Activated B cell treated with CpG ODN at 0.5 μM for 24 hours (primary cell): ENCODE measurements at places on chromosomes 5 and 9.

- DNase-seq, result no peak
Observed at GRCh38 chr9:114031948-114032840, 45.9 kb downstream of the AMBP start.

- DNase-seq, result no peak
Observed at GRCh38 chr5:96297867-96298266, 135.2 kb downstream of the PCSK1 start.

DNA sequence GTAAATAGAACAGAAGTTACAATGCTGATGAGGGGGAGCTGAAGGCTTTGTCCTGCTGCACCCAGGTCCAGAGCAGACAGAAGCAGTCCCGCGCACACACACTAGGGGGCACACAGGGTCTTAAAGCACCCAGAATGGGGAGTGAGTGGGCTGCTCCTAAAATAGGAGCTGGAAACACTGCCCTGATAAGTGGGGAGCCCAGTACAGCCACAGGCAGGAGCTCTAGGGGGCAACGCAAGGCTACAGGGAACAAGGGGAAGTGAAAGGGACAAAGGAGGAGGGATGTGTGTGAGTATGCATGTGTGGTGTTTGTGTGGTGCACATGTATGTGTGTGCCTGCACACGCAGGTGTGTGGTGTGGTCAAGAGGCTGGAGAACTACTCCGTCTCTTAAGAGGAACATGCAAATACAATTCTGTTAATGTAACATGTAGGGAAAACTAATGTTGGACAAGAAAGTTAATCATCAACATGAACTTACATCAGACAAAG lies 191.5 kb downstream of the ROR2 start:
- no peak for DNase-seq

DNA sequence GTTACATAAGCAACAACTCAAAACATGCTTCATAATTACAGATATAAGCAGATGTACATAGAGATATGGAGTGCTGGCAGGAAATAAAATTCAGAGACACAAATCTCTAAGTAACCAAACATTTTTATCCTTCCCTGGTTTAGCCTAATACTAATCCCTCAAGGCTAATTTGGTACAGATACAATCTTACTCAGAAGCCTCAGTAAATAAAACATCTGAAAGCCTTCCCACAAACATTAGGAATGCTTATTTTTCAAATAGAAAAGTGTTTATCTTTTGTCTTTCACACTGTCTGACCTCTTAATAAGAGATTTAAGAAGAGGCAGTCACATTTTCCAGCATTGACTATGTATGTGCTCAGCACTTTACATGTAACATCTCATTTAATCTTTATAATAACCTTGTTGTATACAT lies 399.4 kb downstream of the ARRDC3 start:
- no peak for DNase-seq

- no peak for DNase-seq
Observed at GRCh38 chr5:132098151-132098594, 24.6 kb downstream of the CSF2 start.

- DNase-seq, result no peak
Observed at GRCh38 chr9:124779368-124780059, 2.6 kb downstream of the OLFML2A start.

DNA sequence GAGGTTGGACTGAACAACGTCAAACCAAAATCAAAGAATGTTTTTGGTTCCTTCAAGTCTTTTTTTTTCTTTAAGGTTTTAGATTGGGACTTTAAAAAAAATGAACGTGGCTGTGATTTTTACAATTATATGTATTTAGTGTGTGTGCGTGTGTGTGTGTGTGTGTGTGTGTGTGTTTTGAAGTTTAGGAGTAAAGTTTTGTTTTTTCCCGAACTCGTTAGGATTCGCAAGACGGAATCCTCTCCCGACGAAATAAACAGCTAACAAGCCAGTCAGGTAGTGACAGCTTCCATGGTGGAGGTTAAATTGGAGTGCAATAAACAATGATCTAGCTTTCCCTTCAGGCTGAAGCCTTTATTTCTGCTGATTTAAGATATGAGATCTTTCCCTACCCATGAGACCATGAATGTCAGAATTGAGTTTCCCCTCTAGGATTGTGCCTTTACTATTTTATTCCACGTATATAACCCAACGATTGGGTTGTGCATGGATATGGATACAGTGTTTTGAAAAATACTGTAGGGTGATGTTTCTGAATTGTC lies 1.2 kb downstream of the KIAA1958 start:
- no peak for DNase-seq

DNA sequence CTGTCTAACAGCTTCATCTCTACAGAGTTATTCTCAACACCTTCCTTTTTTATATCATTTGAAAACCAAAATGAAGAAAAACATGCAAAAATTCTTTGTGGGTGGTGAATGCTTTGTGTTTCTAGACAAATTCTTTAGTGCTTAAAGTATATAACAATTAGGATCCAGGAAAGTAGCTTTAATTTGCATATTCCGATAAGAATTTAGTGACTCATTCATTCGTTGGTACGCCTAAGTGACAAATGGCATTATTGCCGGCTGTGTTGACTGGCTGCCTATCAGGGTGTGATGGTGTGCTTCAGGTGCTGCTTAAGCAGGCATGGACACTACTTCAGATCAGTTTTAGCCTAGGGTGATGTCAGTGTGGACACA lies 35.2 kb downstream of the LMNB1 start:
- no peak for DNase-seq

GRCh38 chr5:119332978-119333401 lies 22.8 kb upstream of the TNFAIP8 start:
- DNase-seq, result no peak

- no peak for DNase-seq
Observed at GRCh38 chr9:32525709-32526030, 326 bp downstream of the RIGI start.

GRCh38 chr5:149400304-149400703 lies 21.2 kb upstream of the IL17B start:
- DNase-seq, result no peak

DNA sequence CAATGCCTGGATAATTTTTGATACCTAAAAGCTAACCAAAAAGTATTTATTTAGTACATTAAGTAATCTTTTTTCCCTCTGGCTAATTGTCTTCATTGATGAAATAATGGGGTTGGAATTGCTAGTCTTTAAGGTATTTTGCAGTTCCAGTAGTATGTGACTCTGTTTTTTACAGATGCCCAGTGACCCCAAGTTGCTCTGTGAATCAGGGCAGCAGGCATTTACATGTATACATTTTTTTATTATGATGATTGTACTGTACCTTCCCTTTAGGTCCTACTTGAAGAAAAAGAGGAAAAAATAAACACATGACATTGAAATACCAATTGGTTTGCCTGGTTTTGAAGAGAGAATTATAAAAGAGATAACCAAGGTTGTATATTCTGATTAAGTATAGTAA lies 385.5 kb downstream of the ADGRV1 start:
- no peak for DNase-seq

- no peak for DNase-seq
Observed at GRCh38 chr9:69605406-69605805, 66.8 kb downstream of the APBA1 start.

DNA sequence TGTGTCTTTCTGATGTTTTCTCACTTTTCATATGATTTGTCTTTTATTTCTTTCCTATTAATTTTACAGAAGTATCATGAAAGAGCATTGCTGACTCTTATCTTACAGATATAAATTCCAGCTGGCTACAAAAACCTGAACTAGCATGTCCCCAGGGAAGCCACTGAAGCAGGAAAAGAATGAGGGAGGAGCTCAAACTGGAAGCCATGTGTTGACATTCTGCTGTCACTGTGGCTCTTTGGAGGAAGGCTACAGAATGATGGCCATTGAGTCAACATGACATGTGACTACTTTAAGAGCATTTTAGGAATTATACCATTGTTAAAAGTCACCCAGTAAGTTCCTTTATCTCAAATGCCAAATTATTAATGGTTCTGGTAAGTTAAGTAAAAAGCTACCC lies 638.3 kb upstream of the DMAC1 start:
- no peak for DNase-seq

- DNase-seq, result no peak
Observed at GRCh38 chr9:113012492-113012891, 500 bp upstream of the ZNF883 start.

GRCh38 chr9:15867988-15868387 lies 315.1 kb downstream of the CCDC171 start:
- no peak for DNase-seq

- no peak for DNase-seq
Observed at GRCh38 chr9:96136992-96137670, 164.8 kb downstream of the HSD17B3 start.

DNA sequence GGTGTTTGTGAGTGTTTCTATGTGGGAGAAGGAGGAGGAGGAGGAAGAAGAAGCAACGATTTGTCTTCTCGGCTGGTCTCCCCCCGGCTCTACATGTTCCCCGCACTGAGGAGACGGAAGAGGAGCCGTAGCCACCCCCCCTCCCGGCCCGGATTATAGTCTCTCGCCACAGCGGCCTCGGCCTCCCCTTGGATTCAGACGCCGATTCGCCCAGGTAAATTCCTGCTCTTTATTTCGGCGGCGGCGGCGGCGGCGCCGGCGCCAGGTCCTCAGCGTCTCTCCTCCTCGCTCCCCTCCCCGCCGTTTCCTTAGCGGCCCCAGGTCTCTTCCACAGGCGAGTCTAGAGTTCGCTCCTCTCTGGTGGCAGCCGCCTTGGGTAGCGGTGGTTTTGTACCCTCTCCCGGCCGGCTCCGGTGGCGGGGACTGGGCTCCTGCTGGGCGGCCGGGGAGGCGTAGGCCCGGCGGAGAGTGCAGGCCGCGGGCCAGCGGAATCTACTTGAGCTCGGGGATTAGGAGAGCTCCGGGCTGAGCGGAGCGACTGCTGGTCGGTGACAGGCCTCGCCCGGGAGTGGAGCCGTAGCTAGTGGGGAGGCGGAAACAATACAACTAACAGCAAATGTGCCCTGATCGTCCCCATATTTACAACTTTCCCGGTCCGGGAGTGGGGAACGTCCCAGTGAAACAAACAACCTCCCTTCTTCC lies 547 bp downstream of the NIPBL start:
- peak; percentile 68 for DNase-seq

DNA sequence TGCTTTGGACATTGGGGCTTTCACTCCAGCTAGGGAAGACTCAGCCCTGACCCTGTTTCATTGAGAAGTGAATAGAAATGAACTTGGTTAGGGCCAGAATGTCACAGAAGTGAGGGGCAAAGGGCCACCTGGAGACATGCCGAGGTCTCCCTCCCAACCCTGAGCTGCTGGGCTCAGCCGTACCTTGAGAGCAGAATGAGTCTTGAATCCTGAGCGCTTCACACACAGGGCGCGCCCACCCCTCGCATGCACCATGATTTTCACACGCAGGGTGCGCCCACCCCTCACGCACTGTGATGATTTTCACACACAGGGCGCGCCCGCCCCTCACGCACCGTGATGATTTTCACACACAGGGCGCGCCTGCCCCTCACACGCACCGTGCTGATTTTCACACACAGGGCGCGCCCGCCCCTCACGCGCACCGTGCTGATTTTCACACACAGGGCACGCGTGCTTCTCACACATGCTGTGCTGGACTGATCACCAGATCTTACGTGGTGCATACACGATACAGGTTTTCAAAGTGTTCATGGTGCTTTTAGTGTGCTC lies 99.0 kb downstream of the EHMT1 start:
- DNase-seq, result no peak
